ENCODE measurements at places on chromosomes 3 and 15.

DNA sequence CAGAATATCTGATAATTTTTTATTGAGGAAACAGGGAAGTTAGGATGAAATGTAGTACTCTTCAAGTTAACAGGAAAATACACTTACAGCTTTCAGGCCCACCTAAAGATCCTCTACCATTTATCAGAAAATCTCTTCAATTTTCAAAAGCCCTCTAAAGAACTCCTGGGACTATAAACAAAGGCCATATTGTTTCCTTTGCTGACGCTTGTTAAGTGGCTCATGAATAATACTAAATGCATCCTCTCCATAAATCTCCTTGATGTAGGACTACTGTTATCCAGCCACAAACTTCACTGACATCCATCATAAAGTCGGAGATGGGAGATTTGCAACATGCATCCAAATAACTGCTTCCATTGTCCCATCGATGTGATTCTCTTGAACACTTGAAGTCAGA lies 326.5 kb downstream of the ZIC1 start:
- no peak for DNase-seq

GRCh38 chr3:151483961-151484520 lies 23.2 kb upstream of the IGSF10 start:
- no peak for DNase-seq

GRCh38 chr15:37044915-37045648 lies 55.3 kb downstream of the MEIS2 start:
- no peak for DNase-seq

DNA sequence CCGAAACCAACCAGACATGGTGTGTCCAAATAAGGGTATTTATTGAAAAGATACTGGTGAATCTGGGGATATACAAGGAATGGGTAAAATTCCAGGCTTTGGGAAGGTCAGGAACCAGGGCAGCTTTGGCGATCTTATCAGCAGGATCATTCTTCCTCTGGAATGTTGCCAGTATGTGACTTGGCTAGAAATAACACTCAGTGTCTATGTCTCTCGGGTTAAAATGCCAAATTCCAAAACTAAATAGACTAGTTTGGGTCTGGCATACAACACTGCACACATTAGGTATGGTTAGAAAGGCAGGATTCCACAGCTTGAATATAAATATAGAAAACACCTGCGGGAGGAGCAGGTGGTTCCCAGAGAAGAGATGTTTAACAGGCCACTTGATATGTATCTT lies 220.2 kb upstream of the CD96 start:
- no peak for DNase-seq

DNA sequence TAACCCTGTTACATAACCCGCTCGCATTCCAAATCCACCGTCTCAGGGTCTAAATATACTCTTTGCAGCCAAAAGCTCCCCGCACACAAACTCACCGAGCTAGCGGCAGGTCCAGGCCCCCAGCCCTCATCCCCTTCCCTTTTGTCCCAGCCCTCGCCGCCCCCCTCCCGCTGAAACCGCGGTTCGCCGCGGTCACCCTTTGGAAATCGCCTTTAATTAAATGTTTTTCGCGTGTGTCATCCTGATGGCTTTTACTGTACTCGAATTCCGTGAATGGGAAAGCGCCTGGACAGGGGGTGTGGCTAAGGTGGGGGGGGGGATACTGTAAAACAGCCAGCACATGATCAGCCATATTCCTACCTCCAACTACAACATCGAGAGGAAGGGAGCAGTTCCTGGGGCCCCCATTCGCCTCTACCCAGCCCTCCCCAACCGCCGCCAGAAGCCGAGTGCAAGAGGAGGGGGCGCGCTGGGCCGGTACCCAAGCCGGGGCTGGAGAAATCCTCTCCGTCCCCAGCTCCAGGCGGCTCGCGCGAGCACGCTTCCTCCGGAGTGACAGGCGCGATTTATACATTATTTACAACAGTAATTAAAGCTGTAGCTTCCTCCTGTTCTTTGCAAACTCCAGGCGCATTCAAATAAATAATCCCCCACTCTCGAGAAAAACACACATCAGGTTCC lies 1.7 kb downstream of the RORA start:
- no peak for DNase-seq

DNA sequence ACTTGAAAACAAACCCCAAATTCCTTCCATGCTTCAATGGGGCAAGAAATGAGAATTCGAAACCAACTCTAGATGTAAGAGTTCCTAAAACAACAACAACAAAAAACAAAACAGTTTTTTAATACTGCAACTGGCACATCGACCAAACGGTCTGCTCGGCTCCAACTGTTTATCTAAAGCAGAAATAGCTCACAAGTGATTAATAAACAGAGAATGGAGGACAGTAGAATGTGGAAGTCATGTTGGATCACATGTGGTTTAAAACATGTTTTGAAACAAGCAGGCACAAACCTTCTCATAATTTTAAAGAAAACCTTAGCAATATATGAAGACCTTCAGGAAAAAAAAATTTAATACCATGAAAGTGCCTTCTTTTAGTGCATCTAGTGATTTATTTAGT lies 55.1 kb downstream of the SETMAR start:
- no peak for DNase-seq

DNA sequence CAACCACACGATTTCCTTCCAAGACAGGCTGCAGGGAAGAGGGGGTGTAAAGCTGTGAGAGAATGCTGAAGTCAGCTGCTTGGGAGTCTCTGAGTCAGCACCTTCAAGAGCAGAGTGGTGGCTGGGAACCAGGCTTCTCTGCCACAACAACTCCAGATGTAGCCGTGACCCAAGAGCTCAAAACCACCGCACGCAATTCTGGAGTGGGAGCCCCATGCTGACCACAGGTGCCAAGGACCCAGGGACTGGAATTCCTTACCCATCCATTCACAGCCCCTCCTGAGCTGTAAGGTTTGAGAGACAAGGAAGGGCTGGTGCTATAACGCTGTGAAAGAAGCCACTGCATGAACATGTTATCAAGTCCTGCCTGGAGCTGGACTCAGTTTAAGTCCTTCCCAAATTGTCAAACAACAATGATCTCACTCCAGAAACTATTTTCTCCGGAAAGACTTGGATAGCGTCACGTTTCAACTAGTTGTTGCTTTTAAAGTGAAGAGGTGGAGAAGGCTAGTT lies 61.4 kb downstream of the UMPS start:
- no peak for DNase-seq

GRCh38 chr3:196792771-196793170 lies 53.1 kb downstream of the PAK2 start:
- DNase-seq, result no peak

DNA sequence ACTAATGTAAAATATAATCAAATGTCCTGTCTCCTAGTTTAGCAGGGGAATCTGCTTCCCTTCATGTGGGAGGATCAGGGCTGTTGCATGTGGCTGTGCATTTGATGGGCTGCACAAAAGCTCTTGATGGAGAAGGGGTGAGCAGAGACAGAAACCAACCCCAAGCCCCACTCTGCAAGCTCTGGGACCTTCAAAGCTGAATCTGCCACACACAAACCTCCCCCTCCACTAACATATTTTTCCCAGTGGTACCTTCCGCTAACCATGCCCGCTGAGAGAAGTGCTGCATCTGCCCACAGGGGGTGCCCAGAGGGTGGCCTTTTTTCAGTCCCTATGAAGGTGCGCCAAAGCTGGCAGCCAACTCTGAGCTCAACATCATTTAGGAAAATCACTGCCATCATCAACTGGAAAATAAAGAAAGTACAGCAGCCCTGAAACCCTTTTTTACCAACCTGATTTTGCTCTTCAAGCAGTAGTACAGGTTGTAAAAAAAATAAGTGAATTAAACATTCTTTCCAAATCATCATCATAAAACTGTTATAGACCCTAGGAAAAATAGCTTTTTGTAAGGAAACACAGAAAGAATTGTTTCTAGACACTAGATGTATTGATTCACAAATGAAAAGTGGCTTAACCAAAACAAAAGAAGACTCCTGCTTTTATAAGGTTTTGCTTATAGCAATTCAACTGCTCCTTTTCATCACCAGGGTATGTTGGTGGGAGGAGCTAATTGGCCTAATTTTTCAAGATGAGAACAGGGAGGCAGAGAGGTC lies 97.0 kb downstream of the HHLA2 start:
- DNase-seq, result no peak

- no peak for DNase-seq
Measured at GRCh38 chr15:68354268-68354667, 76.7 kb downstream of the FEM1B start.

GRCh38 chr3:157294953-157295352 lies 135.0 kb upstream of the CCNL1 start:
- DNase-seq, result no peak

- no peak for DNase-seq
Measured at GRCh38 chr3:194592798-194593752, 40.1 kb downstream of the TMEM44 start.

Measured in hippocampal formation (tissue), 2 donors.